IMR-90 (cell line): ENCODE measurements at places on chromosomes 5 and 9. TPM values are rescaled to one million over a fixed set of nuclear protein-coding genes. Genes with fewer than 3 reads are reported as not detected.

Gene IFNA21
- total RNA-seq: not detected in 2 replicates

Gene MAP3K1
- total RNA-seq: 18.8 and 21.9 TPM in 2 replicates

Gene PCDHA5
- not detected in 2 replicates for total RNA-seq

Gene RHOBTB3
- 356 and 447 TPM in 2 replicates for total RNA-seq

DNA sequence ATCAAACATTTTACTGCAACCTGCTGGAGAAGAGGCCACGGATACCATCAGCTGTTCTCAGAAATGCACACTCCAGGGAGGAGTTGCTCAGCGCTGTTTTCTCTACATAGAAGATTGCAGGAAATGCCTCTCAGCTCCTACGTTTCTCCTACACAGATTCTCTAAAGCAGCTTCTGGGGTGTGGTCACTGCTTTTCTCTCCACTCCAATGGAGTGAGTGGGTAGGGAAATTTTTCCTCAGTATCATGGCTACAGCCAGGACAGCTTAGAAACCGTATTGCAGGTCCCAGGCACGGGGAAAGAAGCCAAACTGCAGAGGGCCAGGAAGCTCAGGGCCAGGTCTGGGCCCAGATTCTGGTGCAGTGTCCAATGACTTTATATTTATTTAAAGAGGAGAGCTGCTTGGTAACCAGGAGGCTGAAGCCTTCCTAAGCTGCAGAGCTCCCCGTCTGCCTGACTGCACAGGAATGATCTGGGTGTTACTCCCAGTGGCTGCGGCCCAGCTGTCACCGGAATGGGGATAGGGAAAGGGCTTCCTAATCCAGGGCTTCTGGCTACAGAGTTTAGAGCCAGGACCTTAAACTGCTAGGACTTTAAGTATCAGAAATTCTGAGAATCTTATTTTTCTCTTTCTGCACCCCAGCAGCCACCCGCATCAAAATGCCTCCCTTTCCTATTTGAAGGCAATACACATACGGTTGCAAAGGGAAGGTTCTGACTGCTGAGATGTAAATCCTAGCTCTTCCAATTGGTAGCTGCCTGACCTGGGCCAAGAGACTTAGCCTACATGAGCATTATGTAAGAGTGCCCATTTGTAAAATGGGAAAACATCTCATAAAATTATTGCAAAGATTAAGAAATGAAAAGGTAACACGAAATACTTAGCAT, 1.4 kb upstream of the SPTAN1 start:
- DNase-seq: peak; percentile 24

- no peak for DNase-seq
These were observed 43.0 kb downstream of the ARHGAP26 start for GRCh38 chr5:142813220-142813619.

- DNase-seq: peak; percentile 37
These were observed 86.7 kb downstream of the CDH6 start for GRCh38 chr5:31280210-31280609.

DNA sequence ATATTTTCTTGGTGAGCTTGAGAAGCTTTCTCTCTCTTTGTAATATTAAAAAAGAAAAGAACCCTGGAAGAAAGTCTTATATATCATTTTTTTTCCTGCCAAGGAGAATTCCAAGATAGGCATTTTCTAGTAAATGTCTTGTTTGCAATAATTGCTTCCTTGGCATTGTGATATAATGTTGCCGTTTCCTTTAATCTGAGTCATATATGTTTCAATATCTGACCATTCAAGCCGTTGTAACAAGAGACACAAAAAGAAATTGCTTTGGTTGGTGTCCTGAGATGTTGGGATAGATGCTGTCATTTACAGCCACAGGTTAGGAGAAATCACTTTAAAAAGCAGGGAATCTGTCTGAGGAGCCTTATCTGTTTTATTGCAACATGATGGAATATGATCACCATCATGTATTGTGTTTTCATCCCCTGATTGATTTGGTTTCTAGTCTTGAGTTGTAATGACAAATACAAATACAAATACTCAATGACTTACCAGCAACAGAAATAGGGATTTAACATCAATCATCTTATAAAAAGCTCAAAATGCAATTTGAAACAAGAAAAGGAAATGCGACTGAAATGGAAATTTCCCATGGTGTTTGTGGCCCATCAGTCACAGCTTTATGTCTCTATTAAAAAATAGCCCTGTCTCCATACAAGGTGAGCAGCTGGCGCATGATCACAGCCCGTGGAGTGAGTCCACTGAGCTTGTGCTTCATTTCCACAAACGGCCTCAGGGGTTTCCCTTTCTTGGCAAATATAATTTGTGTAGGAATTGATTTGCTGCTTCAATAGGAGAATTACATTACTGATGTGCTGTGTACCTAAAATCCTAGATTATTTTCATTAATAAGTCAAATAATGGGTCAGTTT, 250.1 kb upstream of the TRPC7 start:
- no peak for DNase-seq

DNA sequence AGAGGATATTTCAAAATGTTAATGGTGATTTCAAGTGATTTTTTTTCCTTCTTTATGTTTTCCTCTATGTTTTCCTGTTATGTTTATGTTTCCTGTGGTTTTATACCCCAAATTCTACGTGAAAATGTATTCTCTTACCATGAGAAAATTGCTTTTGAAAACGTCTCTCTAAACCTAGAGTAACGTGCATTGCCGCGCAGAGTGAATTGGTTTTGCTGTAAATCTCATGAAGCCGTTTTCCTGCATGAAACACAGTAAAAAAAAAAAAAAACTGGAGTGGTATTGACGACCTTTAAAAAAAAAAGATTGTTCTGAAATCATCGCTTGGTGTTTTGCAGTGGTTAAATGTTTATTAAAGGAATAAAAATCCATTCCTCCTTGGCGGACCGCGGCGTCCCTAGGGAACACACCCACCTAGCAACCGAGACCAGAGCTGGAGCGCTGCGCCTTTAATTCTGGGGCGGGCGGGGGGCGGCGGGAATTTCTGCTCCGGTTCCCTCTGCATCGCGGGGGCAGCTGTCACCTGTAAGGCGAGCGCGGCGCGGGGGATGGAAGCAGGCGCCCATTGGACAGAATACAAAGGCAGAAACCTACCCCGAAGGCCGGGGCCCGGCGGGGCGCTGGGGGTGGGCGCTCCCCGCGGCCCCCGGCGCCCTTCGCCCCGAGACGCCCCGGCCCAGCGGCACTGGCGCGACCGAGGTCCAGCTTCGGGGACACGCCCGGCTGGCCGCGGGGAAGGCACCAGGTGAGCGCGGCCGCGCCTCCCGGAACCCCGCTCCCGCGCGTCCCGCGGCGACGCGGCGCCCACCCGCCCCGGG, at the start of gene SOWAHA:
Gene SOWAHA, plus strand, starts transcription at position 522 of the 818 bp plus-strand sequence. CDS start 320 bp downstream, outside the sequence.
- DNase-seq: no peak

DNA sequence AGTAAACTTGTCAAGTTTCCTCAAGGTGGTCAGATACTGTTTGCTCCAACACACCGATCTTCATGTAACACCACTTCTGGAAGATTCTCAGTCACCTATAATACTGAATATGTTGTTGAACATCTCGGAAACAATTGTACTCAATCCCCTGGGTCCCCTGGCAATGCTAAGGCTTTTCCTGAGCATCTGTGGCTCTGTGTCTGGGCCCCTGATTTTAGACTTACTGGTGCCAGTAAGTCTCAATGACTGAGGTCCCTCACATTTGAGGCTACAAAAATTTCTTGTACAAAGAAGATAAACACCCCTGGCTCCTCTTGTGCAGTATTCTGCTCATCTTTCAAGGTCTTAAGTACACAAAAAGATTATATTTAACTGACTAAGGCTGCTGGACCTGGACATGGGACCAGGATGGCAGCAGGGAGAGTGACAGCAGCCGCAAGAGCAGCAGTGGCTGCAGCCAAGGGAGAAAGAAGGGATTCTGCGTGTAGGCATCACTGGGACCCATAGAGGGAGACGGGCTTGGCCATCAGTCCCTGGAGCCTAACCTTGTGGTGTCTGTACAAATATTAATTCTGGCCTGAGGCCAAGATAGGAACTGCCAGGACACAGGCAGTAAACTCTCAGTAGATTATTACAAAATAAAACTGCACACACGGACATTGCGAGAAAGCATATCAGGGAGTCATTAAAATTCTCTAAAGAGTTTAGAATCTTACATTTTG, 49.0 kb upstream of the TNPO1 start:
- no peak for DNase-seq

GRCh38 chr9:132163876-132164603, 2.2 kb downstream of the NTNG2 start:
- no peak for DNase-seq

GRCh38 chr5:124996023-124996763, 249.8 kb upstream of the ZNF608 start:
- peak; percentile 47 for DNase-seq

DNA sequence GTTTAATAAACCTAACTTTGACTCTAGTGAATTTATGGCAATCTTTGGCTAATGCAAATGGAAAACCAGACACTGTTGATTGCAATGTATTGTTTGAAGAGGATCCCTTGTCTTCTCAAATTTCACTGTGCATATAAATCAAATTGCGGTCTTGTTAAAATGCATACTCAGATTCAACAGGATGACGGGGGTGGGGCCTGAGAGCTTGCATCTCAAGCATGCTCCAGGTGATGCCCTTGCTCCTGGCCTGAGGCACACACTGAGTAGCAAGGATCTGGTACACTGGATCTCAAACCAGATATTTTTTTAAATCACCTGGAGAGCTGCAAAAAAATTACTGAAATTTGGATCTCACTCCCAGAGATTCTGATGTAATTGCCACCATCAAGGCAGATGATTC, 463.7 kb downstream of the DNAH5 start:
- no peak for DNase-seq

GRCh38 chr5:66438087-66438486, 158.1 kb upstream of the MAST4 start:
- no peak for DNase-seq

DNA sequence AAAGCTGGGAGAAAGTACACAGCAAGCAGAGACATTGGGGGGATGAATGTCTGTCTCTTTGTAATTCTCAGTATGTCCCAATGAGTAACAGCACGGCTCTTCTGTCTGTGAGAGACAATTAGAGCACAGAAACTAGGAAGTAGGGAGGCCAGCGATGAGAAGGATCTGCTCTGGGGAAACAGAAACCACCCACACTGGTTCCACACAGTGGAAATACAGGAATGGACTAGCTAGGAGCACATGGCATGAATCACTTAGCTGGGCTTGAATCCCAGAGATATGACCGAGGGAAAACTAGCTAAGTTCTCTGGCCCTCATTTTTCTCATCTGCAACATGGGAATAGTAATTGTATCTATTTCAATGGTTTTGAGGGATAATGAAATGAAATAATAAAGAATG, 895.9 kb downstream of the TLE4 start:
- peak; percentile 26 for DNase-seq

- DNase-seq: no peak
These were observed 365.1 kb upstream of the TRPC7 start for GRCh38 chr5:136730426-136730825.

DNA sequence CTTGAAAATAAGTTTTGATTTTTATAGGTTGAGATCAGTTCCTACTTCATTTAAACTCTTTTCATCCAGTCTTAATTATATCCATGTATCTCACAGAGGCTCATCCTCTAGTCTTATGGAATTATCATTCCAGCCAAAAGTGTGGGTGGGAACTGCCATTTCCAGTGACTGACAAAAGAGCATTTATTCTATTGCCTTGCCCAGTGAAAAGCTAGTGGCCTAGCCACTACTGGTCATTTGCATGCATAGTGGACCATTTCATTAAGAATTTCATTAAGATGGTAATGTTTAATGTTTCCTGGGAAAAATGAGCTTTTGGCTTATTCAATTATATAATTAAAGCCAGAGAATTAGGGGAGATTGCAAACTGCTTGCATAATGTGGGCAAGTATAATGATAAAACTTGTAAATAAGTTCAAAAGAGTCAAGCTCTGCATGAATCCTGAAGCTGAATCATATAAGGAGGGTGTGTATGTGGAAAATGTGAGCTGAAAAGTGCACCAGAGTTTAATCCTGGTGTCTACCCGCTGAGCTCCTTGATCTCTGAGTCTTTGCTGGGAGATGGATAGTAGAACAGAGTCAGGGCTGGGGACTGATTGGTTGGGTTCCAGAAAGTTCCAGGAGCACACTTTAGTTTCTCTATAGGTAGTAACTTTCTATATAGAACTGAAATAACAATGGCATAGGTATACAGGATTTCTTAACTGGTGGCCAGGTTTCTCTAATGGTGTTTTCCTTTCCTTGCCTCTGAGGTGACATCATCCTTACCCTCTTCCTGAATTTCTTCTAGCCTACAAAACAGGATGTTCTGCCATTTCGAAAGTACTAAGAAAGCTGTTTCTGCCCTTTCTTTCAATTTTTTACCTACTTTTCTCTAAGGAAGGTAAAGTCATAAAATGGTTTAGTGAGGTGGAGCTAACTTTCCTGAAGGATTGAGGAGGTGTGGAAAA, 78.5 kb downstream of the KIF4B start:
- DNase-seq: no peak

GRCh38 chr5:2857837-2858236, 106.4 kb upstream of the IRX2 start:
- no peak for DNase-seq

DNA sequence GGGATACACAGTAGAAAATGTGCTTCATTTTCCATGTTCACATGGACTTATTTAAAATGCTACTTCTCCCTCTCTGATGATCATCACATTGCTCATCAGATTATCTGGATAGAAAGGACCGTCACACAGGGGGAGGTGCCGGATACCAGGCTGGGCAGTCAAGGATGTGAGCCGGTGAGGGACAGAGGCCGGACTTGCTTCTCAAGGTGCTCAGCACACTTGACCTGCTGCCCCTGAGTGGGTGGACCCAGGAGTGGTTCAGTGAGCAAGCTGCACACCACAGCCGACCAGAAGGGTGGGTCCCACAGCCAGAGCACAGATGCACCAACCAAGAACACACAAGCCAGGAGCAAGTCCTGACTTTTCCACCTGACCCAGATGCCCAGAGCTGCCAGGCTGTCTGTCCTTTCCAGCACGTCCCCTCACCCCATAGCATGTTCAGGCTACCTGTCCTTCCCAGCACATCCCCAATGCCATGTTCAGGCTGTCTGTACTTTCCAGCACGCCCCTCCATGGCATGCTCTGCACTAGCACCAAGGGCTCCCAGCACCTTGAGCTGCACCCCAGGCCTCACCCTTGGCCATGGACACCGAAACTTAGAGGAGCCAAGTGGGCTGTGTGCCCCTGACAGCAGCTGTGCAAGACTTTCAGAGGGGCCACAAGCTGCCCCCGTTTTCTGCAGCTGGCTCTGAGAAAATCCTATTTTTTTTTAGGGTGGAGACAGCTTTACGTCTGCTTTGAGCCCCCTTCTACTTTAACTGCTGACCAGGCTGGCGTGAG, 77.8 kb downstream of the SECISBP2 start:
- DNase-seq: no peak

GRCh38 chr5:143427122-143427735, 23.7 kb upstream of the NR3C1 start:
- DNase-seq: no peak
